ENCODE measurements at places on chromosomes 16 and 17. TPM values are rescaled to one million over a fixed set of nuclear protein-coding genes. Genes with fewer than 3 reads are reported as not detected.

Gene ABCA10
- 1.2 TPM for total RNA-seq

Gene CSH1
- not detected for total RNA-seq

Gene MT1G
- 2.9 TPM for total RNA-seq

Gene MGAT5B
- 0.08 TPM for total RNA-seq

Gene NUPR1
- total RNA-seq = not detected

Gene KCNG4
- total RNA-seq = not detected

Gene CDH11
- not detected for total RNA-seq

Gene FOXC2
- not detected for total RNA-seq

Gene TUBG1
- 53.3 TPM for total RNA-seq

DNA sequence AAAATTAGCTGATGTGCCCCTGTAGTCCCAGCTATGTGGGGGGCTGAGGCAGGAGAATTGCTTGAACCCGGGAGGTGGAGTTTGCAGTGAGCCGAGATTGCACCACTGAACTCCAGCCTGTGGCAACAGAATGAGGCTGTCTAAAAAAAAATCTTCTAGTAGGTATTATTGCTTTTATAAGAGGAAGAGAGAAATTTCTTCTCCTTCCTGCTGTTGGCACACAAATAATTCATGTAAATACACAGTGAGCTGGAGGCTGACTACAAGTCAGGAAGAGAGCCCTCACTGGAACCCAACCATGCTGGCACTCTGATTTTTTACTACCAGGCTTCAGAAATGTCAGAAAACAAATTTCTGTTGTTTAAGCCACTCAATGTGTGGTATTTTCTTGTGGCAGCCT, 6.7 kb downstream of the PRDM7 start:
- DNase-seq = no peak

- DNase-seq = no peak
Measured at GRCh38 chr17:49832840-49833599, 14.8 kb downstream of the TAC4 start.

DNA sequence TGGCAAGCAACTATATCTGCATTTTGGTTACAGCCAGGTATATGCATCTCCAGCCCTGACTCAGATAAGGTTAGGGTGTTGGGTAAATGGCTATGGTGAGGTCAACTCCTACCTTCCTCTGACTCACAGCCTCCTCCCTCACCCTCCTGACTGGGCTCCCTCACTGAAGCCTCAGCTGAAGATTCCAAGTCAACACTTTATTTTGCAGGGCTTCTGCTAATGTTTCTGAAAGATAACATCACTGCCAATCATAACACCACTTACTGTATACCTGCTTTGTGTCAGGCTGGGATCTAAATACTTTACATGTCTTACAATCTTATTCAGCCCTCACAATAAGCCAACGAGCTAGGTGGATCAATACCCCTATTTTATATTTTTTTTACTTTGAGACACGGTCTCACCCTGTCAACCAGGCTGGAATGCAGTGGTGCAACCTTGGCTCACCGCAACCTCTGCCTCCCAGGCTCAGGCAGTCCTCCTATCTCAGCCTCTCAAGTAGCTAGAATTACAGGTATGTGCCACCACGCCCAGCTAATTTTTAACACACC, 47.8 kb upstream of the GCSH start:
- no peak for DNase-seq

DNA sequence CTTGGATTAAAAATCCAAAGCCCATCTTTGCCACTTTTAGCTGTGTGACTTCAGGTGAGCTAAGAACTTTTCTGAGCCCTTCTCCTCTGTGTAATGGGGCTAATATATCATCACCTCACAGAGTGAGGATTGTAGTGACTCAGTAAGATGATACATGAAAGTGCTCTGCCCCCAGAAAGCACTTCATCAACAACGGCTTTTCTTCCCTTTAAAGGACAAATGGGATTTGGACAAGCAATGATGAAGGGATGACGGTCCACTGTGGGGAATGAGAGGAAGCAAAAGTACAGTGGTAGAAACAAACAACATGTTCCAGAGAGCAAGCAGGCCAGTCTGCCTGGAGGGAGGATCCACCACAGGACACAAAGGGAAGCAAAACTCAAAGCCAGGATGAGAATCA, 14.3 kb upstream of the TMED6 start:
- no peak for DNase-seq

- no peak for DNase-seq
Measured at GRCh38 chr17:7850701-7851437, 4.0 kb upstream of the TMEM88 start.

DNA sequence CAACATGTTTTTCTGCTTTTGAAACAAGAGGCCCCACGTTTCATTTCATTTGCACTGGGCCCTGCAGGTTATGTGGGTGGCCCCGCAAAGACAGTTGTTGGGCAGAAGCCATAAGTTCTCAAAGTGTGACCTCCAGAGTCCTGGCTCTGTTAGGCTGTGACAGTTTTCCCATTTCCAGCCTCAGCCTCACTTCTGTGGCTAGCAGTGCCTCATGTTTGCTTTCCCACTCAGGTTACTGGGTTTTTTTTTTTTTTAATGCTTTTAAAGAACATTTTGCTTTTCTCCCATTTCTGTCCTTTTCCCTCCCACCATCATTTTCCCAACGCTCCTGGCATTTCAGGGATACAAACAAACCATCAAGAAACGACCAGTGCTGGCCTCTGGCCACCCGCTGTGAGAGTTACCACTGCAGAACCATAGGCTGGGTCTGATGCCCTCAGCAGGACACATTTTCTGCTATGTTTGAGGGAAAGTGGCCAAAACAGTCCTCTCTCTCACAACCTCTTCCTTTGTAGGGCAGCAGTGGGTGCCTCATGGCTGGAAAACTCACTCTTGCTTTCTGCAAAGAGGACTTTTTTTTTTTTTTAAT, 159.0 kb upstream of the MPHOSPH6 start:
- DNase-seq = no peak

GRCh38 chr17:34071886-34072420, 183.1 kb upstream of the CCL2 start:
- DNase-seq = no peak

DNA sequence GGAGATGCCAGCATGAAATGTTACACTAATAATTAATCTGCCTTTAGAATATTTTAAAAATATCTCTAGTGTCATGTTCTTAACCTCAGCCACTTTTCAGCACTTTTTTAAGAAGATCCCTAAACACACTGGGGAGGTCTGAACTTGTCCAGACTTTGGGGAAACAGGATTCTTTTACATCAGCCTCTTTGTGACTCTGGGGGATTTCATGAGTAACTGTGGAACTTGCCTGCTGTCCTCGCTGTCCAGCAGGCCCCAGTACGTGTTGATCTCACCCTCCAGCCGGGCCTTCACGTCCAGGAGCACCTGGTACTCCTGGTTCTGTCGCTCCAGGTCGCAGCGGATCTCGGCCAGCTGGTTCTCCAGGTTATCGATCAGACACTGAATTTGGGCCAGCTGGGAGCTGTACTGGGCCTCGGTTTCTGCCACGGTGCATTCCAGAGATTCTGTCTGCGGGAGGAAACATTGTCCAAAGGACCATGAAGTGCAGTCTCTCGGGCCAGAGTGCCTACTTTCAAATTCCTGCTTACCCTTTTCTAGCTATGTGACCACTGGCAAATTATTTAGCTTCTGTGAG, 5.5 kb downstream of the KRT40 start:
- DNase-seq = no peak

GRCh38 chr16:23486480-23486879, 23.8 kb downstream of the GGA2 start:
- DNase-seq = no peak

DNA sequence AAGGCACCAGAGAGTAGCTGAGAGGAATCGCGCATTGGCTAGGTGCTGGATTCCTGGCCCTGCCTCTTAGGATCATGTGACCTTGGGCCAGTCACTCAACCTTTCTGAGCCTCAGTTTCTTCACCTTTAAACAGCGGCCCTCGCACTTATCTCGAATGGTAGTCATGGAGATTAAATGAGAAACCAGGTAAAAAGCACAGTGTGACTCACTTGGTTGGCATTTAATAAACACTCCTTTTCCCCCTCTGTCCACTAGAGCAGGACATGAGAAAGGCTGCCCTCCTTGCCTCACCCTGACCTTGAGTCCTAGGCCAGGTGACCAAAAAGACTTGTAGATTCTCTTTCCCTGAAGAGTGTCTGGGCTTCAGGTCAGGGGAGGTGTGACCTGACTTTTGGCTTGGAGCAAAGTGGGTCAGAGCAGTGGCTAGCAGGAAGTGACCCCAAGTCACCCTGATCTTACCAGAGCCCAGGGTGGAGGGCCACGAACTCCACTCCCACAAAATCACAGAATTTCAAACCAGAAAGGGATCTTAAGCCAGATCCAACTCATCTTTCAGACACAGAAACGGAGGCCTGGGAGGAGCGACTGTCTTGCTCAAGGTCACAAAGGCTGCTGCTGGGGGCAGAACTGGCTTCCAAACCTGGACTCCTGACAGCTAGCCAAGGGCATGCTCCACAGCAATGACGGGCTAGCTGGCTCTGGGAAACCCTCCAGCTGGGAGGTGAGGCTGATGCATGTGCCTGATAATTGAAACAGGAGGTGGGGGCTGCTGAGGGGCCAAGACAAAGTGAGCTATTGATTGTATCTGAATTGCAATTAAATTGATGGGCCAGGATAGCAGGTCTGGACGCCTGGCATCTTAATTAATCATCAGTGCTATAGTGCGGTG, 65.2 kb downstream of the PIPOX start:
- DNase-seq = no peak

GRCh38 chr16:1532771-1533170, 695 bp upstream of the TMEM204 start:
- peak; percentile 22 for DNase-seq

- no peak for DNase-seq
Measured at GRCh38 chr17:81405411-81405872, 10.2 kb downstream of the BAHCC1 start.

- no peak for DNase-seq
Measured at GRCh38 chr17:76053246-76054111, 18.8 kb downstream of the SRP68 start.

GRCh38 chr17:32161029-32161428, 18.7 kb downstream of the RHOT1 start:
- no peak for DNase-seq

GRCh38 chr17:68356949-68357455, 65.7 kb downstream of the ARSG start:
- DNase-seq = peak; percentile 46

DNA sequence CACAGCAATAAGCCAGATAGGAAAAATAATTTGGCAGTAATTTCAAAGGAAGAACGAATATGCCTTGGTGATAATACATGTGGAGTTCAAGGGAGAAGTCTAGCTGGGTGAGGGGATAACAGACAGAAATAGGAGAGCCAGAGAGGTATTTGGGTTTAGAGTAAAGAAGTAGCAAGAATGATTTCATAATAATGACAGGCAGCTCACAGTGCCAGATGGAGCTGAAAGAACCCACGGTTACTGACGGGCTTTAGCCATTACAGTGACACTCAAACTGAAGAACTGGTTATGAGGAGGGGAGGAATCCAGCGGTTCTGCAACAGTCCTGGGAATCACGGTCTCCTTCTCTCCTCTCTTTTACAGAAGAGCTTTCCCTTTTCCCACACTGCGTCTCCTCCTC, 2.2 kb downstream of the OR4D1 start:
- no peak for DNase-seq

- DNase-seq = no peak
Measured at GRCh38 chr16:3915426-3916260, 35.1 kb upstream of the CREBBP start.

- no peak for DNase-seq
Measured at GRCh38 chr16:84397090-84397489, 28.8 kb downstream of the ATP2C2 start.

DNA sequence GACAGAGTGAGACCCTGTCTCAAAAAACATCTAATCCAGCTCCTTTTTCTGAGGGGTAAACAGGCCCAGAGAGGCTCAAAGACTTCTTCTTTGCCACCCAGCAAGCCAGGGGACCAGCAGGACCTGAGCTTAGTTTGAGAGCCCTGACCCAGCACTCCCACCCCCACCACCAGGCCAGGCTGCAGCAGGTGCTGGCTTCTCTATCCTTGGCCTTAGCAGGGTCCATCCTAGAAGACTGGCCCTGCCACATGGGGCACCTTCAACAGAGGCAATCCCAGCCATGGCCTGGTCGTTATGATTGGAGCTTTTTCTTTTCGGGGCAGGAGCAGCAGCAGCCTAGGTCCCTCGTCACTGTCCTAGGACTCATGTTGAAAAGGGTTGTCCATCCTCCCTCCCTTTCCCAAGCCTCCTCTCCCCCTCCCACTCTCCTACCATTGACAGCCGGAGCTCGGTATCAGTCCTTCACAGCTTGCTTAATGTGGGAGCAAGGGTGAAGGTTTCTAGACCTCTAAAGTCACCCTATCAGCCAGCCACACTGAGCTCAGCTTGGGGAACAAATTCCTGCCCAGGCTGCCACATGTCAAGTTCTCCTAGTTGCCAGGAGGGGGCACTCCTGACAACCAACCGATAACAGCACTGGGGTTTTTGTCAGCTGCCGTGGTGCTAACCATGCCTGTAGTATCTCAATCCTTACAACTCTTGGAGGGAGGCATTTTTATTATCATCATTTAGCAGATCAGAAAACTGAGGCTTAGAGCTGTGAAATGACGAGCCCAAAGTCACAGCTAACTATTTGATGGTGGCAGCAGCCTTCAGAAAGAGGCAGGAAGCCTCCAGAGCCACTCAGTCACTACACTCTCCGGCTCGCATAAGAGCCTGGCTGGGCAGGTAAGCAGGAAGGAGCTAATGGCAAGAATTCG, 11.2 kb downstream of the MRPL27 start:
- peak; percentile 65 for DNase-seq

GRCh38 chr17:48629411-48629759, 3.2 kb upstream of the HOXB9 start:
- DNase-seq = no peak

- DNase-seq = no peak
Measured at GRCh38 chr17:55770196-55770870, 19.5 kb downstream of the PCTP start.

DNA sequence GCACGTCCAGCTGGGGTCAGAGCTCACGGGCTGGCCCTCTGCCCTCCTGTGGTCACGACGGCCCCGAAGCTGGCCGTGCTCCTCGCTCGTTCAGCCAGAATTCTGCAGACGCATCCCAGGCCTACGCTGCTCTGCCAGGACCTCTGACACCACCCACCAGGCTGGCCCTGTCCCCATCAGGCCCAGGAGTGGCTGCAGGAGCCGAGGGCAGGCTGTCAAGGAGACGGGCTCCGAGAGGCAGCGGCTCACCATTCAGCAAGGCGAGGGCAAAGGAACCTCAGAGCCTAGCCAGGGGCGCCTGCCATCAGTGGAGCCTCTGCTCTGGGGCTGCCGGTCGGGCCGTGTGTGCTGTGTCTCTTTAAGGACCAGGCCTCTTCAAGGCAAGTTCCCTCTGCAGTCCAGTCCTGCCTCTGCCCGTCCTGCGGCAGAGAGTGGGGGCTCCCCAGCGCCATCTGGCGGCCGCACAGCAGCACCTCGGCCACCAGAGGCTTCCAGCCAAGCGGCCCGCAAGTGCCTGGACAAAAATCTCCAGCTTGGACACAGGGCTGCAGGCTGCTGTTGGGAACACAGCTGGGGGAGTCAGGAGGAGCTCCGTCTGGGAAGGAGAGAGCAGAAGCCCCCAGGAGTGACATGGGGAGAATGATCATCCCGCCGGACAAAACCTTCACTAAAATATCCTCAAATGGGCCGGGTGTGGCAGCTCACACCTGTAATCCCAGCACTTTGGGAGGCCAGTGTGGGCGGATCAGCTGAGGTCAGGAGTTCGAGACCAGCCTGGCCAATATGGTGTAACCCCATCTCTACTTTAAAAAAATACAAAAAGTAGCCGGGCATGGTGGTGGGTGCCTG, 7.4 kb upstream of the ABR start:
- DNase-seq = peak; percentile 80

GRCh38 chr17:80124351-80124981, 22.5 kb downstream of the EIF4A3 start:
- DNase-seq = no peak

GRCh38 chr16:70737377-70738082, 51.7 kb upstream of the MTSS2 start:
- peak; percentile 88 for DNase-seq
